Kidney epithelial cell (primary cell): ENCODE measurements at places on chromosomes 16 and 17.

GRCh38 chr17:10036511-10037061, 131.5 kb upstream of the RCVRN start:
- DNase-seq: no peak

GRCh38 chr16:24077966-24078365, 178.2 kb upstream of the CACNG3 start:
- DNase-seq: no peak

- no peak for DNase-seq
These were observed 28.1 kb downstream of the WSB1 start for GRCh38 chr17:27322026-27322425.

DNA sequence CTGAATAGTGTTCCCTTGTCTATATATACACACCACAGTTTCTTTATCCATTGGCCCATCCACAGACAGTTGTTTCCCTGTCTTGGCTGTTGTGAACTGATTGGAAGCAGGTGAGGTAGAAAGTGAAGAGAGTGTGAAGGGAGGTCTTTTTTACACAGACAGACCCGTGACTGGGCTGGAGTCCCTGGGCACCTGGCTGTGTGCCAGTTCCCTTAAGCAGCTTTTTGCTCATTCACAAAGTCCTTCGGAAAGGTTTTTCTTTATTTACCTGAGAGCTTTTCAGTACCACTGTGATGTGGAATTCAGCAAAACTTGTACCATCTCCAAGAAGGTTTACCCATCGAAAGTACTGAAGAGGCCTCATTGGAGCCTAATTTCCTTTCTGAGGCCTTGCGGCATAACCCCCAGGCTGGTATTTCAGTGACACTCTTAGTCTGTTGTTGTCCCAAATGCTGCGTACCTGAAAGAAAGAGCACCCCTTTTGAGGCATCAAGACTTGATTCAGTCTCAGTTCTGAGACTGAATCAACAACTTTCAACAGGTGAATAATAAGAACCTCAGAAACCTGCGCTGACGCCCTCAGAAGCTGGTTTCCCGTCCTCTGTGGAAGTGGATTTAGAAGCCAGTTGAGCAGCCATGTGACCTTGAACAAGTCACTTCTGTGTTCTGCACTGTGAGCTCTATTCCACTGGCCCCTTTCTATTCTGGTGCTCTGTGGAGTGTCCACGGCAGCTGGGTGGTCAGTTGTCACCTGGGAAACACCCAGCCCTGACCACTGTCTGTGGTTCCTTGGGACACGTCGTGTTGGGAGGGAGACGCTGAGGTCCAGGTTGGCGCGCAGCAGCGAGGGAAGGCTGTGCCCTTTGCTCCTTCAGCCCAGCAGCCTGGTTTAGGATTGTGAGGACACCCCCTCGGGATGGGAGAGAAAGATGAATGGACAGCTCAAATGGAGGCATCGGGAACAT, 53.9 kb upstream of the CRISPLD2 start:
- DNase-seq: no peak

DNA sequence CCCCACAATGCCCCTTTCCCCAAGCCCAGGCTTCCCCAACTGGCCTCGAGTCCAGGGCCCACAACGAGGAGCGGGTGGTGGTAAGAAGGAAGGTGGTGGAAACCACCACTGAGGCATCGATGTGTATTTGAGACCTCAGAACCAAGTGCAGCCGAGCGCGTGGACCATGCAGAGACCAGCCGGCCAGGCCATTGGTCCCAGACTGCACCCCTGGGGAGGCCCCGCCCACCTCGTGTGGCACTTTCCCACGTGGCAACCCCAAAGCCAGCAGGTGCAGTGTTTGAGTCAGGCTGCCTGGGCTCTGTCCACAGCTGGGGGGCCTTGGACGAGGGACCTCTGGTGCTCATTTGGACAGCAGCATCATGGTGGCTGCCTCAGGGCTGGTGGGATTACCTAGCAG, 28.1 kb upstream of the BAHCC1 start:
- DNase-seq: no peak

DNA sequence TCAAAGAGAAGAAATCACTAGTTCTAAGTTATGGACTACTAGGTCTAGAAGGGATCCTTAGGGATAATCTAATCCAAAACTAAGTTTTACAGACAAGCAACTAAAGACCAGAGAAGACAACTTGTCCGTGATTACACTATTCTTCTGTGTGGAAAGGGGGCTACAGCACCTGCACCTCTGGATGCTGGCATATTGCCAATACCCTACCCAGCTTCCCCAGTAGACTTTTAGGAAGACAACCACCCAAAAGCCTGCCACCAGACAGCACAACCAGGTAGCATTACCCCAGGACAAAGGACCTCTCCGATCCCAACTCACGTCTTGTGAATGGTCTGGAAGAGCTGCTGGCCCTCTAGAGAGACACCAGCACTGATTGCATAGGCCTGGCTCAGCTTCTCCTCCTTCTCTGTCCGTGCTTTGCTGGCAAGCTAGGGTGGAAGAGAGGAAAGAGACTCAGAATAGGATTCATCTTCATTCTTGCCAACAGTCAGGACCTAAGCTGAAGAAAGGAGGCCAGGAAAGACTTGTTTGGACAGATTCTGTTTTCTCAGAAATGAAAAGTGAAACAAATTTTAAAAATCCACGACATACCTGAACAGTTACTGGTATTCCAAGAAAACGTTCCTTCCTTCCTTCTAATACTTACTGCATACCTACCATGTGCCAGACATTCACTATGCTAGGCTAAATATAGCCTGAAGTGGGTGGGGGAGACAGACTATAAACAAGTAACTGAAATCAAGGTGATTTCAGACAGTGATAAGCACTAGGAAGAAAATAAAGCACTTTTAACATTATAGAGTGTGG, 25.3 kb upstream of the TMEM101 start:
- DNase-seq: no peak

GRCh38 chr16:48383877-48384519, 1.2 kb downstream of the SIAH1 start:
- no peak for DNase-seq

DNA sequence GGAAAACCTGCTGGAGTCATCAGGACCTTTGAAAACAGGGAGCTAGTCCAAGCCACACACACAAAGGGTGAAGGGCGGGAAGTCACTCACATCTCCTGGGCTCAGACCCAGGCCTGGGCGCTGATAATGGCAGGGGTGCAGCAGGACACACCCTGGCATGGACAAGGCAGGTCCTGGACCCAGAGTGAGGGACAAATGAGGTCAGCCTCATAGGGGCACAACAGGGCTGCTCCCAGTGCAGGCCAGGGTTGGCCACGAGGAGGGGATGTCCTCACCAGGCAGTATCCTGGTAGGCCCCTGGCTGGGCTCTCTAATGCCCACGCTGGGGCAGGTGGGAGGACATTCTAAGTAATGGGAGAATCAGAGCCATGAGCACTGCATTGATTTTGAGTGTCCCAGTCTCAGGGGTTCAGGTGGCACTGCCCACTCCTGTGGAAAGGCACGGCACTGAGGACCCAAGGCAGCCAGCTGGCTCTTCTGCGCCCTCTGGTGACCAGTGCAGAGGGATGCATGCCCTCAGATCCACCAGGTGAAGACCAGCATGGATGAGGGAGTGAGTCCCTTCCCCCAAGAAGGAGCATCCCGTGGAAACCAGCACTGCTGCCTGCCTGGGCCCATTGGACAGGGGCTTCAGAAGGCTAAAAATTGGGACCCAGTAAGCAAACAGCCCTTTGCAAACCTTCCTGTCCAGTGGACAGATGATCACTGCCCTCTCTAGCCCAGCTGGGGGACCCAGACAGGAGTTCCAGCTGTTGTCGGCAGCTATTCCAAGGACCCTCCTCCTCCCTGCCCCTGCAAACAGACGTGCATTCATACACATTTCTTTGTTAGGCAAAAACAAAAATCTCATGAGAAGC, 23.4 kb upstream of the SREBF1 start:
- no peak for DNase-seq
